ENCODE measurements at places on chromosomes 12 and 14.
A peak's percentile ranks its signal among the peaks of the same experiment; 100 is the strongest.

DNA sequence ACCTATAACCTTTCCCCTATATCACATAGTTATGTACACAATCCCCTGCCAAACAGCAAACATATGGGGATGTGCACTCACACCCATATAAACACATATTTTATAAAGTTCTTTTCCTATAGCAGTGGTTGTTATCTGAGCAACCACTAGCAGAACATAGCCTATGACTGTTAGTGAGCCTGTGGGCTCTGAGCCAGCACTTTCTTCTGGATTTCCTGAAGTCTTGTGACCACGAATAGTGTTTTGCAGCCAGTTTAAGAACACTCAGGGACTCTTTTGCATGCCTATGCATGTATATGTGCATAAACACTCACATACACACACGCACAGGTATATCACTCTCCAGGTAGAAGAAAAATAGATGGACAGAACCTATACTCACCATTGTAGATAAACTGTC, 17.1 kb downstream of the TESPA1 start:
- no peak for DNase-seq

GRCh38 chr12:66405395-66405794, 103.1 kb downstream of the HELB start:
- peak; percentile 80 for DNase-seq

- DNase-seq = no peak
These were observed 290.7 kb upstream of the AMIGO2 start for GRCh38 chr12:47370421-47370820.

- no peak for DNase-seq
These were observed 1.5 kb downstream of the LGR5 start for GRCh38 chr12:71440763-71441748.

DNA sequence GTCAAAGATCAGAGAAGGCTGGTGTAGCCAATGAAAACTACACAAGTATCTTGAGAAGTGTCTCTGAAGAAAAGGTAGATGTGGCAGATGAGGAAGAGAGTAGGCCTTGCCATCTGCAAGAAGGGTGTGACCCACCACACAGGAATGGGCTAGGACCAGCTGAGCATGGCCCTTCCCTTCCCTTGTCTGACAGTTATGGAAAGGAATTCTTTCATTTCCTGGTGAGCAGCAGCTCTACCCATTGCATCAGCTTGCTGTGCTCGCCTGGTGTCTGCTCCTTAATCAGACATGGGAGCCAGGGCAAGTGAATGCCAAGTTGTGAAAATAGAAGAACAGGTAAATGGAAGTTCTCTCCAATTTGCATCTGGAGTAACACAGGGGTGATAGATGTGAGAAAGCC, 145.2 kb upstream of the KRR1 start:
- DNase-seq = peak; percentile 99

- no peak for DNase-seq
These were observed 5.8 kb upstream of the BIN2 start for GRCh38 chr12:51329742-51330141.

- no peak for DNase-seq
These were observed 41.3 kb downstream of the CAPS2 start for GRCh38 chr12:75288860-75289259.

DNA sequence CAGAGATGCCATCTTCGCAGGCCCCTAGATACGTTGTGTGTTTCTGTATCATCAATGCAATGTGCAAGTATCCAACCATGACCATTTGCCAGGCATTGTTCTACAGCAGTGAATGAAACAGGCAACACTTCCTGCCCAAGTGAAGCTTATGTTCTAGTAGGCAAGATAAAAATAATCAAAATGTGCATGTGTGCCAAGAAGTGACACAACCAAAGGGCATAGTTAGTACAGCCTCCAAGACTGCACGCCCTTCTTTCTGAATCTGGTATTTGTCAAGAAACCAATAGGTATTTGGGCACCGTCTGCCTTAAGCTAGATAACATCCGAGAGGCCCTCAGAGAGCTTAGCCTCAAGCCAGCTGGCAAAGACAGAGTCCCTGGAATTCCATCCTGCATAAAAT, 152.0 kb downstream of the TMEM132C start:
- no peak for DNase-seq

DNA sequence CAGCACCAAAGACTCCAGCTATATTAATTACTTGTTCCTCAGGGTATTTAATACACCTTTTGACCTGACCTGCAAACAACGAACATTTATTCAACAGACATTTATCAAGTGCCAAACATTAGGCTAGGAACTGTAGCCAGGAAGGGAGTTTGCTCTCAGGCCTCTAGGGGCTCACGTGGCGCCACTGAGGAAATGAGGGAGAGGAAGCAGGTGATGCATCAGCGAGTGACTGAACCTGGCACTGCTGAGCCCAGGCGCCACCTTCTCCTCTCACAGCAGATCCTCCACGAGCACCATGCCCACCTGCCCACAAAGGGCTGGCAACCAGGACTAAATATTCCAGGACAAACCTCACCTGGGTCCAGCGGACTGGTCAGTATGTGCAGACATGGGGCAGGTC, 50.2 kb downstream of the SETD3 start:
- peak; percentile 37 for DNase-seq

- DNase-seq = no peak
These were observed 106.1 kb upstream of the ANO4 start for GRCh38 chr12:100688451-100688864.

- no peak for DNase-seq
These were observed 5.4 kb downstream of the TXNRD1 start for GRCh38 chr12:104220931-104221330.

GRCh38 chr14:55332654-55333570, 61.7 kb downstream of the FBXO34 start:
- DNase-seq = no peak

- no peak for DNase-seq
These were observed 16.4 kb downstream of the PLCZ1 start for GRCh38 chr12:18721452-18721851.

DNA sequence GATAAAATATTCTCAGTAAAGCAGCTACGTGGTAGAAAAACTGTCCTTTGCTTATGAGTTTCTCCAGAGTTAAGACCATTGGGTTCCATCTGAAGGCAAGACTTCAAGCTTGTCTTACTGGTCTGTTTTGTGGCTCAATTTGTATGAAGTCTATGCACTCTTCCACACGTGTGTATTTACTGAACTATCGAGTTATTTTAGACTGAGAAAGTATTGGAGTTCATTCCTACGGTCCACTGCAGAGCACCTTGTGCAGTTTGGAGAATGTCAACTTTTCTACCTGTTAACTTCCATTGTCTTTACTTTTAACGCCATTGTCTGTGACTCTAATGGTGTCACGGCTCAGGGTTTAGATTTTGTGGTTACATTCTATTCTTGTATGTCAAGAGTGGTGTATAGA, 3.7 kb downstream of the HIF1A start:
- no peak for DNase-seq

GRCh38 chr12:120092551-120093335, 23.8 kb downstream of the RAB35 start:
- DNase-seq = no peak

DNA sequence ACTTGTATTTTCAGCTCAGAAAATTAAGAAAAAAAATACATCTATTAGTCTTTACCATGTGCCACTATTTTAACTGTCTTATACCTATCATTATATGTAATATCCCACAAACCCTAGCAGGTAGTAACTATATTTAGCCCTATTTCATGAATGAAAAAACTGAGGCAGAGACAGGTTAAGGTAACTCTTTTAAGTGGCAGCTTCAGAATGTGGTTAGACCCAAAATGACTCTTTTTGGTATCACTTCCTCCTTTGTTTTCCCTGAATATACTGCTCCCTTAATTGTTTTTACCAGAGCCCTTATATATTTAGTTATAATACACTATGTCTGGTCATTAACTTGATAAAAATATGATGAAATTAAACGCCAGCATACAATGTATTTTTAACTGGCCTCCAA, 235.6 kb upstream of the RPL10L start:
- DNase-seq = no peak

DNA sequence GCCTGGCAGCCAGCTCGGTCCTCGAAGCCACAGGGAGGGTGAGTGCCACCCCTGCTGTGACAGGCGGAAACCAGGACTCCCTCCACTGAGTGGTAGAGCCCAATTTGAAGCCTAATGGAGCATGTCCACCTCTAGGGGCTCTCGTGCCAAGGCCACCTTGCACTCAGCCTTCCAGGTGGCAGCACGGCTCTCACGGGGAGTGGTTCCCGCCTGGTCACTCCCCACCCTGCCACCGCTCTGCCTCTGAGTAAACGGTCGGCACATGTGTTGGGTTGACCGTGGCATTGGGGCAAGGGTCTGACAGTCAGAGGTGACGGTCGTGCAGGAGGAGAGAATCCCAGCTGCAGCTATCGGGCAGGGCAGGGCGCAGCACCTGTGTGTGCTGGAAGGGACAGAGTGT, 34.8 kb downstream of the IL31 start:
- DNase-seq = no peak

- DNase-seq = no peak
These were observed 12.5 kb upstream of the IQSEC3 start for GRCh38 chr12:53735-54730.

- no peak for DNase-seq
These were observed 125.5 kb downstream of the LMNTD1 start for GRCh38 chr12:25427337-25428249.

DNA sequence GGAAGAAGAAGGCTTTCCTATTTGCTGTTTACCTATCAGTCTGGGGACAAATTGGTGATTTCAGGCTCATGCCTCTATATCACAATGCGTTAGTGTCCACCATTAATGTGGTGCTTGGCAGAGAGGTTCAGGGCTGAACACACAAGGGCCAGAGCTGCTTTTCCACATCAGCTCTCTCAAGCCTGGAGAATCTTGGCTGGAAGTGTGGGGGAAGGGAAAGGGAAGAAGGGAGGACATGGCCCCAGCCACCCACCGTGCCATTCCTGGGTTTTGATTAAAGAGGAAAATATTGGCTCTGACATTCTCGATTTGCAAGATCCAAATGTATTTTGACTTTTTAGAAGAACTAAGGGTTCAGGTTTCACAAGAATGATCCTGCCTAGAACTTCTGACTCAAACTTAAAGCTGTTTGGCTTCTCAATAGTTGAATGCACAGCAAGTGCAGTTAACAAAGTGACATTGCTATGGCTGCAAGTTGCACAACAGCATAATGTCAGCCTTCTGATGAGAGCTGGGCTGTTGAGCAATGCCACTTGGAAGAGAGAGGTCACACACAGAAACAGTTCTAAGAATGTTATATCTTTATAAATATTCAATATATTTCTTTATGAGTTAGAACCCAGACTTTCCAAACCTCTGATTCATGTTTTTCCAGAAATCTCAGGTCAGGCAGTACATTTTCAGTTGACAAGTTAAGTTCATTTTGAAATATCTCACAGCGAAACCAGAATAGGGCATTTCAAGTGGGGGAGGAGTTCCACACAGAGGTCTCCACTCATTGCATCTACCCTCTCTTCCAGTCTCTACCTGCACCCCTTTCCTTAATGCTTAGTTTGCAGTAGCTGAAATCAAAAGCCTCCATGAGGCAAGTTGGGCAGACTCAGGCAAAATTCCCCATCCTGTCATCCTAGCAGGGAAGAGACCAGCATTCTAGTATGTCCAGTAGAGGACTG, 25.3 kb downstream of the IGF1 start:
- no peak for DNase-seq

DNA sequence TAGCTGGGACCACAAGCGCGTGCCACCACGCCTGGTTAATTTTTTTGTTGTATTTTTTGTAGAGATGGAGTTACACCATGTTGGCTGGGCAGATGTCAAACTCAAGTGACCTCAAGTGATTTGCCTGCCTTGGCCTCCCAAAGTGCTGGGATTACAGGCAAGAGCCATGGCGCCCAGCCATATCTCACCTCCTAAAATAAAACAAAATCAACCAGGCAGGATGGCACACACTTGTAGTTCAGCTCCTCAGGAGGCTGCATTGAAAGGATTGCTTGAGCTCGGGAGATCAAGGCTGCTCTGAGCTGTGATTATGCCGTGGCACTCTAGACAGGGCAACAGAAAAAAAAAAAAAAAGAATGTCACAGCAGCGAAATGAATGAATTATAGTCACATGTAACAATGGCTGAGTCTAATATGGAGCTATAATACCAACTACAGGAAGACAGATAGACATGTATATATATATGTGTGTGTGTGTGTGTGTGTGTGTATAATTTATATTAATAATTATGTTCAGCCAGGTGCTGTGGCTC, 19.3 kb upstream of the TMEM120B start:
- DNase-seq = no peak

GRCh38 chr12:39341179-39341578, 101.7 kb downstream of the KIF21A start:
- no peak for DNase-seq

DNA sequence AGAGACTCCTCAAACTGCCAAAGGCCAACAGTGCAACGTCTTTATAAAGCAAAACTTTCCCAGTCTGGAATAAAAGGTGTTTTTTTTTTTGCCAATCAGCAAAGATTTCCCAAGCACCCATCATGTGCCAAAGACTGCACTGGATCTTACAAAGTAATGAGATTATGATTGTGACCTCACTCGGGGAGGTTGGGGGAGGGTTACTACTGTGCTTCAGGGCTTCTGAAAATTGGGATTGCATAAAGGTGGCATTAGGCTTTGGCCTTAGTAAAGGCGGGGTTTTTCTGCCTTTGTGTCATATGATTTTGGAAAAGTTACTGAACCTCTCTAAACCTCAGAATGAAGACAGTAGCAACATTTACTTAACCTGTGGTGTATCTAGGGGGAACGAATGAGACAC, 233.8 kb downstream of the DACT1 start:
- DNase-seq = no peak

DNA sequence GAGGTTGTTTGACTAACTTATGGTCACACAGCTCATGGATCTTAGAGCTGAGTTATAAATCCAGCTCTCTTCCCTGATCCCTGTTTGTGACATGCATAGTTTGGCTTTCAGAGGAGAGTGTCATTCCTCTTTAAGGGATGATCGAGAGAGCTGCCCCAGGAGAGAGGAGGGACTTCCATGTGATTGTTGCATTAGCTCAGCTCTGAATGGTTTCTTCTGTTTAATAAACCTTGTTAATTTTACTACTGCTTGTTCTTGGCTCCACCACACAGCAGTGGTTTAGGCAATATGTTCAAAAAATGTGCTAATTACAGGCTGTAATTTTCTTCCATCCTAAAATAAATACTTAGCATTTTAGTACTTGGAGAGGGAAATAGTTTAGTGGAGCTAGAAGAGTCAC, 152.5 kb downstream of the C12orf75 start:
- DNase-seq = no peak

- no peak for DNase-seq
These were observed 60.4 kb upstream of the FAR2 start for GRCh38 chr12:29088611-29089219.

DNA sequence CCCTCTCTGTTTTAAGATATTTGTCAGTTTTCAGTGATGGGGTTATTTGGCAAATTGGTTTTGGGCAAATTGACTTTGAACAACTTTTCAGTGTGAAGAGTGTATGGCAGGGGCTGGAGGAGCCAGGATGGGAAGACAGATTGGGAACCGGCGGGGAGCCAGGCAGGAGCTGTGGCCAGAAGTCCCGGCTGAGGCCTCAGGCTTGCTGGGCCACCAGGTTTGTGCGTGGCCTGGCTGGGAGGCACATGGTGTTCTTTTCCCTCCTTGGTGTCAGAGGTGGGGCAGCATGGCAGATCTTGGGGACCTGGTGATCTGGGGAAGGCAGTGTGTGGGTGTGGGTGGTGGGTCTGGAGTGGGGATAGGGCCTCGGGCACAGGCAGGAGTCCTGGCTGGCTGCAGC, 61.1 kb downstream of the SLC25A47 start:
- DNase-seq = no peak

GRCh38 chr12:29517264-29517663, 19.8 kb upstream of the OVCH1 start:
- no peak for DNase-seq
